Placental pericyte (primary cell): ENCODE measurements at places on chromosomes 4 and X. TPM values are rescaled to one million over a fixed set of nuclear protein-coding genes. Genes with fewer than 3 reads are reported as not detected.

HUWE1 gene
- 175 and 185 TPM in 2 replicates for total RNA-seq

GYPA gene
- not detected in 2 replicates for total RNA-seq

CDKL2 gene
- 0.29 and 0.88 TPM in 2 replicates for total RNA-seq

SOWAHB gene
- 0.29 TPM in 1 of 2 replicates, not detected in the other for total RNA-seq

CT83 gene
- total RNA-seq, result not detected in 2 replicates

ADH1C gene
- not detected in 2 replicates for total RNA-seq

SEC24D gene
- 143 and 177 TPM in 2 replicates for total RNA-seq

PRKG2 gene
- 0.72 TPM in 1 of 2 replicates, not detected in the other for total RNA-seq

FGF13 gene
- 0.14 TPM in 1 of 2 replicates, not detected in the other for total RNA-seq

SOX3 gene
- total RNA-seq, result not detected in 2 replicates

OSTC gene
- total RNA-seq, result 262 and 336 TPM in 2 replicates

GC gene
- total RNA-seq, result not detected in 2 replicates

SATL1 gene
- not detected in 2 replicates for total RNA-seq

FANCB gene
- total RNA-seq, result 2.6 and 13.5 TPM in 2 replicates

IL3RA gene
- total RNA-seq, result not detected in 2 replicates

GPR34 gene
- 0.14 TPM in 1 of 2 replicates, not detected in the other for total RNA-seq

LINC00632 gene
- total RNA-seq, result 3.9 and 5.3 TPM in 2 replicates

EPHA5 gene
- 0.22 and 3.7 TPM in 2 replicates for total RNA-seq

HPRT1 gene
- total RNA-seq, result 9.6 and 10.3 TPM in 2 replicates

GPR78 gene
- total RNA-seq, result 0.14 and 1.3 TPM in 2 replicates

CFP gene
- 0.22 and 0.57 TPM in 2 replicates for total RNA-seq

NHSL2 gene
- total RNA-seq, result under 0.01 and 1.4 TPM in 2 replicates

XAGE1A gene
- not detected in 2 replicates for total RNA-seq

CD40LG gene
- not detected in 2 replicates for total RNA-seq

FAAH2 gene
- total RNA-seq, result 0.14 and 0.44 TPM in 2 replicates

PPEF2 gene
- under 0.01 TPM in 1 of 2 replicates, not detected in the other for total RNA-seq

PHEX gene
- total RNA-seq, result 0.44 and 1.0 TPM in 2 replicates

NMU gene
- not detected in 2 replicates for total RNA-seq

PAGE4 gene
- not detected in 2 replicates for total RNA-seq

SOD3 gene
- 18.9 and 69.4 TPM in 2 replicates for total RNA-seq

RS1 gene
- not detected in 2 replicates for total RNA-seq

C4orf36 gene
- 0.86 TPM in 1 of 2 replicates, not detected in the other for total RNA-seq

ANXA10 gene
- 5.9 and 13.0 TPM in 2 replicates for total RNA-seq

SLC7A11 gene
- 45.4 and 101 TPM in 2 replicates for total RNA-seq

TRIM60 gene
- total RNA-seq, result 0.88 and 1.1 TPM in 2 replicates

MID1 gene
- 4.6 and 9.4 TPM in 2 replicates for total RNA-seq

COX7B2 gene
- not detected in 2 replicates for total RNA-seq

PASD1 gene
- not detected in 2 replicates for total RNA-seq

CSAG1 gene
- not detected in 2 replicates for total RNA-seq

LRCH2 gene
- total RNA-seq, result 7.4 and 13.1 TPM in 2 replicates

SLC49A3 gene
- total RNA-seq, result 5.5 and 15.9 TPM in 2 replicates

ASB12 gene
- not detected in 2 replicates for total RNA-seq

MAGEB10 gene
- total RNA-seq, result not detected in 2 replicates

HHIP gene
- total RNA-seq, result 0.44 and 10.7 TPM in 2 replicates

SLC34A2 gene
- total RNA-seq, result not detected in 2 replicates

PWWP3B gene
- total RNA-seq, result 0.44 and 4.3 TPM in 2 replicates

GPRIN3 gene
- under 0.01 and 0.57 TPM in 2 replicates for total RNA-seq

RASL11B gene
- 0.66 TPM in 1 of 2 replicates, not detected in the other for total RNA-seq

SSX3 gene
- not detected in 2 replicates for total RNA-seq

YY2 gene
- 2.1 and 3.5 TPM in 2 replicates for total RNA-seq

FREM3 gene
- total RNA-seq, result under 0.01 TPM in 1 of 2 replicates, not detected in the other

CYBB gene
- under 0.01 and 0.14 TPM in 2 replicates for total RNA-seq

TXK gene
- total RNA-seq, result 0.29 TPM in 1 of 2 replicates, not detected in the other

DMD gene
- 26.9 and 30.6 TPM in 2 replicates for total RNA-seq
